ENCODE measurements at places on chromosomes 3 and 15.

- no peak for DNase-seq
Observed at GRCh38 chr15:62150445-62150844, 14.6 kb downstream of the C2CD4B start.

DNA sequence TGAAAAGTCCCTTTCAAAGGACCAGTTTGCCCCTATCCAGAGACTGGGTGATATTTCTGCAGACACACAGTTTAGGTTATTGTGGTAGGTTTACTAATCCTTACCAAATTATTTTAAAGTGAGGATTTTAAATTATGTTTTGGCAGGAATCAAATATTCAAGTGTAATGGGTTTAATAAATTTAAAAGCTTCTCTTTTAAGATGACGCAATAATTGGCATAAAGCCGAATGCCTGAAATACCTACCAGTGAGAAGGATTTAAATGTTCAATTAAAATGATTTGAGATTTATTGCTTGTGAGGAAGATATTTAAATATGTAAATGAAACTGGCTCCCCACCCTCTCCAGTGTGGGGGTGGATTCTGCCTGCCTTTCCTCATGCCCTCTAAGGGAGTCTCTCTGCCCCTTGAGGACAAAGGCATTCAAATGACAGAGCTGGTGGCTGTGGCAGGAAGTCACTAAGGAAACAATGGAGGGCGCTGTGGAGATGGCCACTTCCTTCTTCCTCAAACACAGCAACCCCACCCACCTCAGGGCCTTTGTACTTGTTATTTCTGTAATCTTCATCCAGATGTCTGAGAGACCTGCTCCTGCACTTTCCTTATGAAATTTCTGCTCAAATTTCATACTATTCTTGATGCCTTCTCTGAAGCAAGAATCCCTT is 131.7 kb downstream of the TNIK start:
- no peak for DNase-seq

GRCh38 chr3:38541806-38542205 is 45.7 kb downstream of the EXOG start:
- DNase-seq: no peak

GRCh38 chr3:129657261-129658046 is 51.0 kb upstream of the PLXND1 start:
- DNase-seq: no peak

DNA sequence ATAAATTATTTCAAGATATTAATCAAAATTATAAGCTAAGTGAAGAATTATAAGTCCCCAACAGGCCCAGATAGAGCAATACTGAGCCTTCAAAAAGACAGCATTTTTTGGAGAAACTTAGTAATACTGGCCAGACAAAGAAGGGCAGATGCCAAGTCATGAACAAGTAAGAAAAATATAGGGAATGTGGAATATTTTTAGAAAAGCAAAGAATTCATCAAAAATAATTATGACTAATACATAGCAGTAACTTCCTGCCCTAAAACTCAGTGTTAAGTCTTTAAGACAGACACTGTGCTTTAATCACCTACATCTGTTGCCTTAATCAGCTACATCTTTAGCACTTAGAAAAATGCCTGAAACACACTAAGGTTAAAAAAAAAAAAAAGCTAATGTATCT is 31.2 kb downstream of the DPH6 start:
- DNase-seq: no peak

All from epithelial cell of proximal tubule (primary cell).